ENCODE measurements at places on chromosomes 2 and 18.

- DNase-seq = no peak
Measured at GRCh38 chr2:228841877-228842276, 429.2 kb downstream of the PID1 start.

GRCh38 chr2:25250331-25251070 is 82.1 kb upstream of the POMC start:
- DNase-seq = no peak

DNA sequence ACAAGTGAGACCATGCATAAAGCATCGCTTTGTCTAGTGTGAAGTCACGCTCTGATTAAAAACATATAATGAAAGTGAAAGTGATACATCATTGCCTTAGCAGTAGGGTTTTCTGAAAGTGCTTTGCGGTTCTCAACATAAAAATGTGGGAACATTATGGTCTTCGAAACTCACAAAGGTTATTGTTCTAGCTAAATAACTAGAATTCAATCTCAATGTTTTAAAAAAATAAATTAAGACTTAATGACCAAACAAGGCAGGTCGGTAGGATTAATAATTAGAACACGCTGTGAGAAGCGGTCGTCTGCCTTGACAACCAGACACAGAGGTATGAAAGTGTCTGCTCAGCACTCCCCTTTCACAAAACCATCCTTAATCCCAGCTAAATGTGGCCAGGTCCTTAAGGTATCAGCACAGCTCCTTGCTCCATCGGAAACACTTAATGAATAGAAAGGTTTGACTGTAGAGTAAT is 42.2 kb downstream of the KLHL14 start:
- DNase-seq = no peak

DNA sequence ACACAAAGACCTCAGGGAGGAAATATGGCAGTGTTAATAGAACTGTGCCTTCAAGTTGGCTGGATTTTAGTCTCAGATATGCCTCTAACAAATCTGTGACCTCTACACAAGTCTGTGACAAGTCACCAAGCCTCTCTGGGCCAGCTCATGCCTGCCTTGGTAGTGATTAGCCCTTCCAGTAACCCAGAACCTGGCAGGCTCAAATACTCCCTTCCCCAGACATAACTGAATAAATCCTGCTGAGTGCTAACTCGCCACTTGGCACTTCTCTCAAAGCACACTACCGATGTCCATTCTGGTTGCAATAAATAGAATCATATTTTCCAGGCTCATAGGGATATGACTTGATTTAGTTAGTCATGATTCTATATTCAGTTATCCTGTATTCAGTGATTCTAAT is 15.3 kb upstream of the THSD7B start:
- DNase-seq = no peak

- DNase-seq = no peak
Measured at GRCh38 chr2:136818839-136819238, 53.5 kb downstream of the THSD7B start.
